ENCODE measurements at places on chromosomes 2 and 18.

DNA sequence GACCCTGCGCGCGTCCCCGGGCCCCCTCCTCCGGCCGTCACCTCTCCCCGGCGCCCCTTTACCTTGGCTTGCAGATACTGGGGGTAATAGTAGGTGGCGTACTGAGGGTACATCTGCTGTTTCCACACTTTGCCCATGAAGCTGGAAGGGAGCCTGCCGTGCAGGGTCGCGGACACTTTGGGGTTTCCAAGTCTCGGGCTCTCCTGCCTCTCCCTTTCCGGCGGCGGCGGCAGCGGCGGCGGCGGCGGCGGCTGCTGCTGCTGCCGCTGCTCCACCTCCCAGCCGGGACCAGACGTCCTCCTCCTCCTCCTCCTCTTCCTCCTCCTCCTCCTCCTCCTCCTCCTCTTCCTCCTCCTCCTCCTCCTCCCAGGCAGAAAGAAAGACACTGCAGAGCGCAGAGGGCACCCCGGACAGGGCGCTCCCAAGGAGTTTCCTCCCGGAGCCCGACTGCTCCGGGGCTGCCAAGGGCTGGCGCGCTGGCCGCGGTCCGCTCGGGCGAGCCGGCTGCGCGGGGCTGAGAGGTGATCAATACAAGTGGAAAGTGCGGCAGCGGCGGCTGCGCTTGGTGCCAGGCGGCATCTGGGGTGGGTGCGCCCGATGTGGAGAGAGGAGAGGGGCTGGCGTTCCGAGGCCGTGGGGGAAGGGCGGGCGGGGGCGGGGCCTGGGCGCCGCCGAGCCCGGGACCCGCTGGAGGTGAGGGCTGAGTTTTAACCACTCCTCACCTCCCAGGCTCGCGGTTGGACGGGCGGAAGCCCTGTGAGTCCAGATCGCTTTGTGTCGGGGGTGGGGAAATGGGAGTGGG lies at the start of gene RBMS1:
RBMS1 (minus strand) TSS at position 581 of the 802 bp plus-strand sequence; CDS start at position 137, 444 bp downstream.
- DNase-seq: peak; percentile 38
- H3K27ac ChIP-seq: peak within 1 kb of the TSS; percentile 97
- H3K36me3 ChIP-seq: no peaks in the 10 kb centered on the region
- H3K4me3 ChIP-seq: peak within 1 kb of the TSS; percentile 82
- peaks cover 8% of the 10 kb centered on the region for H3K4me1 ChIP-seq

DNA sequence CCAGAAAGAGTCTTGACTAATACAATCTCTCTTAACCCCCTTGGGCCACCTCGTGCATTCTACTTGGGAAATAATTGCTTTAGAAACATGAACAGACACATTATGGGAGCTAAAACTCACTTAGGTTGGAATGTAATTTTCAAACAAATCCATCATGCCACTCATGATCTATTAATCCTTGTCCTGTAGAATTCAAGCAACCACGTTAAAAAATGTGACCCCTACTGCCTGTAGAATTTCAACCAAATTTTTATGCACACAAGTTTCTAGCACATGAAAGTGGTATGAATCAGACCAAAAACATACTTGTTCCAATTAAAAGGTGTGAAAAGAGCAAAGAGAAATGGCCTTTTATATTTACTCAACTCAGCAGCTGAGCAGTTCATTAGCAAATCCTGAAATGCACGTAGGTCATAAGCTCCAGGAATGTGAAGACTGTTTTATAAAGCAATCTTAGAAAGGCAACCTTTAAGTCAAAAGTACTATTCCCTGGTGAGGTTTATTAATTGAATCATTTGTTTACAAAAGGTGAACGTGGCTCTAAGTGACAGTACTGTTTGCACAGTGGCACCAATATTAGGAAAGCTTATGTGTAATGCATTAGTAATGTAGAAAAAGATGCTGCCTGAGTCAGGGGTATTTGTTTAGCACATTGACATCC lies 459.4 kb upstream of the UBE2E3 start:
- no peak overlapping the region for H3K4me3 ChIP-seq
- no peaks in the 10 kb centered on the region for H3K4me1 ChIP-seq

GRCh38 chr18:79868168-79868784 lies 70.5 kb downstream of the KCNG2 start:
- no peak overlapping the region for H3K4me3 ChIP-seq
- H3K4me1 ChIP-seq: no peaks in the 10 kb centered on the region
- H3K36me3 ChIP-seq: no peaks in the 10 kb centered on the region
- peak; percentile 12 for DNase-seq

DNA sequence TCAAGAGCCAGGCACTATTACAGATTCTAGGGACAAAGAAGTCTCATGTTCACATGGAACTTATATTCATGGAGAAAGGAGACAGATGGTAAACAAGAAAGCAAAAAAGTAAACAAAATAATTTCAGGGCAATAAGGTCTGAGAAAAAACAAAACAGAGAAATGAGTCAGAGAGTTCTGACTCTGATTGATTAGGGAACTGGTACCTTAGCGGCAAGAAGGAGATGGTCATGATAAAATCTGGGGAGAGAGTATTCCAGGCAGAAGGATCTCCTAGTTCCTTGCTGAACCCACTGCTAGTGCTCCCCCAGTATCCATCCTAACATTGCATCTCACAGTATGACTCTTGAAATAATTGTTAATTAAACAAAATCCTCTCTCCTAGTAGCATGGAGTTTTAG lies 161.8 kb upstream of the KLF7 start:
- no peak overlapping the region for H3K27ac ChIP-seq
- no peaks in the 10 kb centered on the region for H3K27me3 ChIP-seq
- no peaks in the 10 kb centered on the region for H3K36me3 ChIP-seq
- no peaks in the 10 kb centered on the region for H3K4me1 ChIP-seq

GRCh38 chr2:105449076-105449475 lies 50.2 kb upstream of the FHL2 start:
- no peak overlapping the region for H3K27ac ChIP-seq
- no peak for DNase-seq
- H3K36me3 ChIP-seq: no peaks in the 10 kb centered on the region
- peaks cover 8% of the 10 kb centered on the region for H3K27me3 ChIP-seq

DNA sequence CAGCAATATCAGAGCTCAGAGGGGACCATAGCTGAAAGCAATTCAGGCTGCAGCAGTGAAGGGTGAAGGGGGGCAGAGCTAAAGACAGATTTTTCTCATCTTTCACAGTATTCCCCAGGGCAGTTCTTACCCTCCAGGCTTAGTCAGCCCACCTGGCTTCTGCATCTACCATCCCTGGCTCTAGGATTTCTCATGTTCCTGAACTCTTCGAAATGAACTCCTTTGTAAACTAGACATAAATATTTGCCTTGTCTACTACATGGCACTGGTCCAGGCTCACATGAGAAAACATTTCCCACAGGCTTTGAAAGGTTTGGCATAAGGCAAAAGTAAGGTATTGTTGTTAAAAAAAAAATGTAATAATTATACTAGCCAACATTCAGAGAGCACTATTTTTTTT lies 23.6 kb upstream of the NEB start:
- H3K27me3 ChIP-seq: no peaks in the 10 kb centered on the region
- no peak overlapping the region for H3K4me3 ChIP-seq
- H3K36me3 ChIP-seq: no peaks in the 10 kb centered on the region
- H3K27ac ChIP-seq: no peak overlapping the region

GRCh38 chr2:218703341-218703740 lies 7.3 kb upstream of the TTLL4 start:
- H3K4me1 ChIP-seq: no peaks in the 10 kb centered on the region
- no peak overlapping the region for H3K27ac ChIP-seq
- H3K36me3 ChIP-seq: peaks cover 33% of the 10 kb centered on the region
- no peaks in the 10 kb centered on the region for H3K27me3 ChIP-seq

GRCh38 chr2:228987441-228988155 lies 283.5 kb downstream of the PID1 start:
- DNase-seq: no peak
- H3K27ac ChIP-seq: no peak overlapping the region
- H3K27me3 ChIP-seq: no peaks in the 10 kb centered on the region
- H3K4me1 ChIP-seq: no peaks in the 10 kb centered on the region
- no peak overlapping the region for H3K4me3 ChIP-seq

GRCh38 chr2:201643216-201643890 lies at the start of gene TMEM237:
TMEM237 (minus strand) TSS chr2:201643503; CDS start chr2:201643400, 103 bp downstream.
- no peaks in the 10 kb centered on the region for H3K36me3 ChIP-seq
- peak within 1 kb of the TSS; percentile 98 for H3K27ac ChIP-seq
- DNase-seq: peak; percentile 45
- peak within 1 kb of the TSS; percentile 82 for H3K4me3 ChIP-seq
- peaks cover 14% of the 10 kb centered on the region for H3K4me1 ChIP-seq
- no peaks in the 10 kb centered on the region for H3K27me3 ChIP-seq

DNA sequence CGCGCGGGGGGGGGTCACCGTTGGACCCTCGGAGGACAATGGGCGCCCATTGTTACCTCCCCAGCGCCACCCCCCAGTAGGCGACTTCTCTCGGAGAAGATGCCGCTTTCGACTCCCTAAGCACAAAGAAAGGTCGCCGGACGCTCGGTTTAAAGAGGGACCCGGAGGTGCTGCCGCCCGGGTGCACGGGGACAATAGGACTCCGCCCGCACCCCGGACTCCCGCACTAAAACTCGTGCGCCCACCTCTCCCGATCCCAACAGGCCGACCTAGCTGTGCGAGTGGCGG lies 318 bp upstream of the CDC42EP3 start:
- H3K36me3 ChIP-seq: no peaks in the 10 kb centered on the region
- no peaks in the 10 kb centered on the region for H3K4me1 ChIP-seq
- H3K27ac ChIP-seq: peak overlapping the region; percentile 97
- no peaks in the 10 kb centered on the region for H3K27me3 ChIP-seq

- no peak for DNase-seq
- H3K36me3 ChIP-seq: no peaks in the 10 kb centered on the region
- no peak overlapping the region for H3K27ac ChIP-seq
- H3K27me3 ChIP-seq: no peaks in the 10 kb centered on the region
Measured at GRCh38 chr18:48191494-48191893, 217.7 kb downstream of the ZBTB7C start.

DNA sequence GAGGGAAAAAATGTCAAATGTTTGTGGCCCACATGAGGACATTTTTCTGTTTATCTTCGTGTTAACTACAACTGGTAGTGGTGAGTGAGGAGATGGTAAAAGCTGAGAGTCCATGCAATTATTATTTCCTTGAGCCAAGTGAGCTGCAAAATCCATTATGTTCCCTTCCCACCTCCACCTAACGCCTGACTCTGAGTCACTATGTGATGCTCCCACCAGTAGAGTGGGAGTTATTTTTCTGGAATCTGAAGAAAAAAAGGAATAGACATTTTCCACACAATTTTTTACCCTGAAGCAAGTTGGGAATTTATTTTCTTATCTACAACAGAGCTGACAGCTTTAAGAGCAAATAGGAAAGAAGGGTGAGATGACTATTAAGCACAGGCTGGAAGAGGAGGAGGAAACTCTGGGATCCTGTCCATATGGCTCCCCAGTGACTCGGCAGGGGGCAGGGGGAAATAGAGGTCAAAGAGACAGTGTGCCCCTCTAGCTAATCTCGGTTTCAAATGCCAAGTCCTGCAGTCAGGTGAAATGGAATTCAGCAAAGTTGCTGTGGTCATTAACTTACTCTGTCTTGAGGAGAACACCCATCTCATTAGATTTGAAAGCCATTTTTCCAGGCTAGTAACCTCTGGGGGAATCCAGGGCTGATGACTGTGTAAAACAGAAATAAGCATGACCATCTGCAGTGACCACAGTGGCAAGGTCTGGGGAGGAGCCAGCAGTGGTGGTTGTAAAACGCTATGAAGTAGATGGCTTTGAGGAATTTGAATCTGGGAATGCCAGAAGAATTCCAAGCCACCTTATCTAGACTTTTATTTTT lies 463.9 kb downstream of the STK39 start:
- DNase-seq: no peak
- no peaks in the 10 kb centered on the region for H3K27me3 ChIP-seq
- H3K36me3 ChIP-seq: no peaks in the 10 kb centered on the region
- H3K27ac ChIP-seq: no peak overlapping the region

DNA sequence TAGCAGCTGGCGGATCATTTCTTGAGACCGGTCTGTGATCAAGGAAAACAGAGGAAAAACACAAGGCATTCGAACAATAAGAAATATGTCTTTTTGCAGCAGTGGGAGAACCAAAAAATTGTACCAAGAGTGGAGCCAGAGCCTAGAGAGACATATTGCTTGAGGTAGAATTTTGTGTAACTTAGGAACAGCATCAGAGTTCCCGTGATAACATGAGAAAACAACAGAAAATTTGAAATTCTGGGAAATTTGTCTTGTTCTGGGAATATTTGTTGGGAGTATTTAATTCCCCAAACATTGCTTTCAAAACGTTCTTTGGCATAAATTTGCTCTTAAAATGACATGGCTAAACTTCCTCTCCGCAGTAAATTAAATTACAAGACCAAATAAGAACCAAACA lies 267.5 kb downstream of the GPD2 start:
- H3K27me3 ChIP-seq: no peaks in the 10 kb centered on the region
- no peak for DNase-seq
- no peak overlapping the region for H3K27ac ChIP-seq
- no peak overlapping the region for H3K4me3 ChIP-seq
- no peaks in the 10 kb centered on the region for H3K4me1 ChIP-seq
- no peaks in the 10 kb centered on the region for H3K36me3 ChIP-seq

DNA sequence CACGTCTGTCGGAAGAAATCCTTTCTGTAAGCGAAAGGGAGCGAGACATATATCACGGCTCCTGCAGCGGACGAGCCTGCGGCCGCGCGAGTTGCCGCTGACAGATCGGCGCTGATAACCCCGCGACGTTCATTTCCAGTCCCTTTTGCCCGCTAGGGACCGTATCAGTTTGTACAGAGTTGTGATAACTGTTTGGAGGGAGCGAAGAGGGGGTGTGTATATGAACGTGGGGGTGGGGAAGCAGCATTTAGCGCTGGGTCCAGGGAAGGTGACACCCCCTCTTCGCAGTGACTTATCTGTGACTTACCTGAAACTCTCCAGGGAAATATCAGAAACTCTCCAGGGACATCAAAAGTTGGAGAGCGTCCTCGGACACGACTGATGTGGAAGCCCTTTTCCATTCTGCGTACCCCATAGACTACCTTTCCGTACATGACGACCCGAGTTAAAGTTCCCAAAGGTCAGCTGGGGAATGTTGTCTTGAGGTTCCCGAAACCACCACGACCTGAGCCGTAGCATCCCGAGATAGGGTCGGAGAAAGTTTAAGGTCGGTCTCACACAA lies 948 bp upstream of the GATA6 start:
- peak overlapping the region; percentile 93 for H3K4me3 ChIP-seq
- H3K4me1 ChIP-seq: peaks cover 39% of the 10 kb centered on the region
- DNase-seq: peak; percentile 42
- H3K27ac ChIP-seq: peak overlapping the region; percentile 100
